ENCODE measurements at places on chromosomes 7 and 10.
A peak's percentile ranks its signal among the peaks of the same experiment; 100 is the strongest.

- DNase-seq = peak; percentile 64
These were observed 68.0 kb downstream of the TRIL start for GRCh38 chr7:28890137-28890536.

DNA sequence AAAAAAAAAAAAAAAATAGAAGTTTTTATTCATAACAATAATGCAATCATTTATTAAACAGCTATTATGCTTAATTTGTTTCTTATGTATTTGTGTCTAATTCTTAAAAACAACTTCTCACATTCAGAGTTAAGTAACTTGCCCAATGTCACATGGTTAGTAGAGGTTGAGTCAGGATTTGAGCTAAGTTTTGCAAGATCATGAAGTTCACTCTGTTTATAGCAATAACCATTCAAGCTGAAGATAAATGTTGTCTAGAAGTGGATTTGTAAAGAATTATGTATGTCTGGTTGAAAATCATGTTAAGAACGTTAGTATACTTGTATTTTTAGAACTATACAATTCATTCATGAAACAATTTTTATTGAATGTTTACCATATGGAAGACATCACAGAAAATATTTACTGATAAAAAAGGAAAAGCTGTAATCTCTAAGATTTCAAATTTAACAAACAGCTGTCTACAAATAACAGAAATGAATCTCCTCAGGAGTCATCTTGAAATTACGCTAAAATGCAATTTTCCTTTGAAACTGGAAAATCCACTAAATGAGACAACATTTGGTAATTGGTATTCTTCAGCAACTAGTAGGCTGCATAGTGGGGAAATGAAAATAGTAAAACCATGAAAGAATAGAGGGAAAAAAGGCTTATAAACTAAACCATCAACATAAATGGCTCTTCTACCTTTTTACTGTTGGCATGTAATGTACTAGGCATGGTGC lies 70.5 kb upstream of the AHR start:
- no peak for DNase-seq

GRCh38 chr7:88431882-88432281 lies 125.2 kb upstream of the STEAP4 start:
- DNase-seq = no peak

- no peak for DNase-seq
These were observed 341.0 kb downstream of the AUTS2 start for GRCh38 chr7:69939317-69939716.

DNA sequence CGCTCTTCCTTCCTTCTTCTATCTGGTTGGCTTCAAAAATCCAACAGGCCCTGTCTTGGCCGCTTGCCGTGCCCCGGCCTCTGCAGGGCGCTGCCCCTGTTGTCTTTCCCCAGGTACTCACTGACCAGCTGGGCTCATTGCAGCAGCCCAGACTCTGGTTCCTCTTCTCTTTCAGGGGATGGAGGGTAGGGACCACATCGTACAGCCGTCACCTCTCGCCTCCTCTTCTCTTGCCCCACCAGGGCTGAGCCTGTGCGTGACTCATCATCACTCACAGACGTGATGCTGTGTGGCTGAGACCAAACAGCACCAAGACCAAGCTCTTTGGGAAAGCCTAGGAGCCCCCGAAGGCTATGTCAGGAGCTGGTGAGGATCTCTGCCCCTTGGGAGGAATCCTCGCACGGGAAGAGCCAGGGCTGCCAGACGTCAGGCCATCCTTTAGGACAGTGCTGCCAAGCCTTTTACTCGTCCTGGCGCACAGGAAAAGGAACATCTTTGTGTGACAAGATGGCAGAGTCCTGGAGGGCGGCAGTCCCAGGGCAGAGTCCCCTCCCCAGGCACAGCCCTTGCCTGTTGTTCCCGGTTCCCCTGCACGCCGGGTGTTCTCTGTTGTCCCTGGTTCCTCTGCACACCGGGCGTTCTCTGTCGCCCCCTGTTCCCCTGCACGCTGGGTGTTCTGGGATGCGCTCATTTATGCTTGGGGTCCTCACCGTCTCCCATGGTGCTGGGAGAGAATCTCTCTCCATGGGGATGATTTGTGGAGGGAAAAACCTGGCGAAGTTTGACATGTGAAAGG lies 188.5 kb upstream of the SHH start:
- no peak for DNase-seq

- no peak for DNase-seq
These were observed 47.9 kb upstream of the ADGRA1 start for GRCh38 chr10:133039803-133040165.

DNA sequence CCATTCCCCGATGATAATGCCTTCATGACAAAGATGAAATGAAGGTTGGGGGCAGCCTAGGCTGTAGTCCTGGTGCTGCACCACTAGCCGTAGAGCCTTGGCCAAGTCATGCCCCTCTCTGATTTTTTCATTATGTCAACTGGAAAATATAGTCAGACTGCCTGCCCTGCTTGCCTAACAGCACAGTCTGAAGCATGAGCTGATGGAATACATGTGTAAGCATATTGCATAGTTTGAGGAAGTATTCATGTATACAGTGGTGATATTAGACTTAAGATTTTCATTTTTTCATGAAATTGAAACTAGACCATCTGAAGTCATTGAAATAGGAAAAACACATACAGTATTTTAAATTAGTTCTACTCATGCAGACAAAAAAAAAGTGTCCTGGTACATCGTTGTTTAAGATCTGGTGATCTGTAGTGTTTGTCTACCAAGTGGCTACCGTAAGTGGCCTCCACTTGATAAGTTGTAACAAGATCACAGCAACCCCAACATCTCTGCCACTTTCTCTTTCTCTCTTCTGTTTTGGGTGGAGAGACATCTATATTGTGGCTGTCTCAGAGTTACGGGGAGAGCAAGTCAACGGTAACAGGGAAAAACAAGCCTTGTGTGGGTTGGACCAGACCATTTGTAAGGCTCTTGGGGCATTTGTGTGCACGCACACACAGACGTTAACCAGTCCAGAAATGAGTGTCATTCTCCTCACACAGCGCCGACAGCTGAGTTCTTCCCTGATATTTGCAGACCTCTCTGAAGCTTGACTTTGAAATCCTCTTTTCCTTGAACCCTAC lies 716.6 kb upstream of the GALNT17 start:
- no peak for DNase-seq

GRCh38 chr7:105932835-105933477 lies 30.1 kb upstream of the CDHR3 start:
- DNase-seq = no peak

DNA sequence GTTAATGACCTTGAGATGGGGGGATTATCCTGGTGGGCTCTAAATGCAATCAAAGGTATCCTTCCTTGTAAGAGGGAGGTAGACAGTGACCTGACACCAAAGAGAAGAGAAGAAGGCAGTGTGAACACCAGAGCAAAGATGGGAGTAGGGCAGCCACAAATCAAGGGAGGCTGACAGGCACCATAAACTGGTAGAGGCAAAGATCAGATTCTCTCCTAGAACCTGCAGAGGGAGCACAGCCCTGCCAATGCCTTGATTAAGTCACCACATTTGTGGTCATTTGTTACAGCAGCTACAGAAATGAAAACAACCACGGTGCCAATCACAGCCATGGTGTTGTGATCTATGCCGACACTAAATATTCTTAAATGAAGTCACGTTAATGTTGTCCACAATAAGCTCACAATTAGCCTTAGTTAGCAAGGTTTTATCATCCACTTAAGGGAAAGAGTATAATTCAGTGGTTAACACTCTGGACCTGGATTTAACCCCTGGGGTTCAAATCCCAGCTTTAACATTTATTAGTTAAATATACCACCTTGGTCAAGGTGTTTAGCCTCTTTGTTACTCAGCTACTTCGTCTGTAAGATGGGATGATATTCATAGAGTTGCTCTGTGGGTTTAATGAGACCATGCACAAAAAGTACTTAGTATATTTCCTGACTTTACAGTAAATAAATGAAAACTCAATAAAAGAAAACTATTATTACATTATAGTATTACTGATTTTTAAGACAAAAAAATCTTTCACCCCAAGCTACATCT lies 70.8 kb downstream of the SGMS1 start:
- DNase-seq = no peak

- DNase-seq = no peak
These were observed 167.7 kb upstream of the KCTD7 start for GRCh38 chr7:66460921-66461361.

DNA sequence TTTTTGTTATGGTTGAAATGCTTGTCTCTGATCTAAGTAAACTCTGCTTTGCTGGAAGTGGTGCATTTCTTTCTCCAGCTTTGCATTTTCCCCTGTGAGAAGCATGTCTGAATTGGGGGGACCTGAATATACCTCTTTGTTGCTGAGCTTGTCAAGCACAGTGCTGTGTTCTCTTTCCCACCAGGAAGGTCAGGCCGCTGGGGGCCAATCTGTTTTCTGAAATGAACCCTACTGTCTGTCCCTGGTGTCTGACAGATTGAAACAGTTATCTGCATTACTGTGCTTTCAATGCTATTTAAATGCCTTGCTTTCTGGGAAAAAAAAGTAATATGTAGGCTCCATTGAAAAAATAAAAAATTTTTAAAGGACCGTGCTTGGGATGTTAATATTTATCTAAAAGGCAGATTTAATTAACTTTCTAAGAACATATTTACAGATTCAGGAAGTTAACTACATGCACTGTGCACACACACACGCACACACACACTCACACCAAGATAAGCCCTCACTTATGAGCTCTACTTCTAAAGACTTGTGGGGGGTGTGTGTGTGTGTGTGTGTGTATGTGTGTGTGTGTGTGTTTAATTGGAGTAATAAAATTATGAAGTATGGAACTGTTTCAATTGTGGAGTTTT lies 127.0 kb upstream of the FZD1 start:
- DNase-seq = no peak

DNA sequence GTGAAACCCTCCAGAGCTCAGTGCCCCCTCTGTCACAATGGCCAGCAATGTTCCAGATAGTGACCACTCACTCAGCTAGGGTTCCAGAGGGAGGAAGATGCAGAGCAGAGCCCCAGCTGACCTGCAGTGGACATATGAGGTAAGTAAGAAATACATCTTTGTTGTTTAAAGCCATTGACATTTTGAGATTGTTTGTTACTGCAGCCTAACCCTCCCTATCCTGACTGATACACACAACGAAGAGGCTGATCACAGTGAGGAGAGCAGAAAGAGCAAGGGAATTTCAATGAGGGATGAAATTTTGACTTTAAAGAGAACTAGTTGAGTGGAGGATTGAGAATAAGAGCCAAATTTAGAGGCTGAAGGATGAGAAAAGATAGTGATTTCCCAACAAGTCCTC lies 51.3 kb upstream of the LRGUK start:
- no peak for DNase-seq
